ENCODE measurements at places on chromosomes 2 and 18.
A peak's percentile ranks its signal among the peaks of the same experiment; 100 is the strongest.

- no peak for DNase-seq
These were observed 51.8 kb upstream of the CDH20 start for GRCh38 chr18:61281431-61281830.

- DNase-seq: no peak
These were observed 240.3 kb downstream of the ZNF521 start for GRCh38 chr18:25111377-25112288.

- no peak for DNase-seq
These were observed 55.4 kb downstream of the CWC22 start for GRCh38 chr2:179951680-179952079.

DNA sequence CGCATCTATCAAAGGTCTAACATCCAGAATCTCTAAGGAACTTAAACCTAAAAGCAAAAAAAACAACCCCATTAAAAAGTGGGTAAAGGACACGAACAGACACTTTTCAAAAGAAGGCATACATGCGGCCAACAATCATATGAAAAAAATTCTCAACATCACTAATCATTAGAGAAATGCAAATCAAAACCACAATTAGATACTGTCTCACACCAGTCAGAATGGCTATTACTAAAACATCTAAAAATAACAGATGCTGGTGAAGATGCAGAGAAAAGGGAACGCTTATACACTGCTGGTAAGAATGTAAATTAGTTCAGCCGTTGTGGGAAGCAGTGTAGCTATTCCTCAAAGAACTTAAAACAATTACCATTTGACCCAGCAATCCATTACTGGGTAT, 38.0 kb downstream of the PPP3R1 start:
- no peak for DNase-seq

GRCh38 chr18:2135309-2135708, 436.0 kb downstream of the METTL4 start:
- no peak for DNase-seq

- no peak for DNase-seq
These were observed 51.1 kb upstream of the EPC2 start for GRCh38 chr2:148593421-148593820.

- DNase-seq: no peak
These were observed 21.5 kb downstream of the SH2D6 start for GRCh38 chr2:85439986-85440385.

GRCh38 chr2:235088496-235088921, 136.7 kb downstream of the SH3BP4 start:
- DNase-seq: no peak

DNA sequence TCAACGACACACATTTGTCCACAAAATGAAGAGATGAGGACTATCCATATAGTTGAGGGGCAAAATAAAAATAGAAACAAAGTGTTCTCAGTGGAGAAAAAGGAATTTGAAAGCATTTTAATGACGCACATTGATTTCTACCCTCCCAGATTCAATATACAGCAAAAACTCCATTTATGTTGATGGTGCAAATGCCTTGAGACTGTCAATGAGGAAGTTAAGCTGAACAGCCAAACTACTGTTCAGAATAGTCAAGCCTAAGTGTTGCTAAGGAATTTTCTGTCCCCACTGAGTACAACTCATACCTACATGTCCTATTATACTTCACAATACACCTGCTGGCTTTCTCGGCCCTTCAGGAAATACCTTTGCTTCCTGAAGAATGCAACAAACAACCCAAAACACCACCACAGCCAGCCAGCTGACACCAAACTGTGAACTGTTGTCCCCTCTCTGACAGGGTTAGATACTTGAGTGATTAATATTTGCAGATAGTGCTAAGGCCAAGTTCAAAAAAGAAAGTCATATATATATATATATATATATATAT, 27.8 kb upstream of the DARS1 start:
- peak; percentile 25 for DNase-seq

GRCh38 chr2:218398437-218399390, 954 bp upstream of the CTDSP1 start:
- DNase-seq: peak; percentile 69

DNA sequence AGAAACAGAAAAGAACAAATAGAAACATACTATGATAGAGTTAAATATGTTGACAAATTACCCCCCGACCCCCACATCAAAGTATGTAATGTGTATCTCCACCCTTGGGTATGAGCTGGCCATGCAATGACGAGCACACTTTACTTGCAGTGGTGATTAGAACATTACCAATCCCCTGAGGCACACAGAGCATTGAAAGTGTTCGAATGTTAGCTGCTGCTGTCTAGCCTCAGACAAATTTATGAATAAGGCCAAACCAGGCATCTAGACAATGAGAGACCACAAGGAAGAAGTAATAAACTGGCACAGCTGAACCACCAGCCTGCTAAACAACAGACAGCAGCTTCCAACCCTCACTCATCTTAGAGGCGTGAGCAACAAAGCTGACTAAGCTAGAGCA, 380.5 kb downstream of the DSEL start:
- DNase-seq: no peak

- no peak for DNase-seq
These were observed 4.1 kb upstream of the SLC4A5 start for GRCh38 chr2:74347303-74347702.

DNA sequence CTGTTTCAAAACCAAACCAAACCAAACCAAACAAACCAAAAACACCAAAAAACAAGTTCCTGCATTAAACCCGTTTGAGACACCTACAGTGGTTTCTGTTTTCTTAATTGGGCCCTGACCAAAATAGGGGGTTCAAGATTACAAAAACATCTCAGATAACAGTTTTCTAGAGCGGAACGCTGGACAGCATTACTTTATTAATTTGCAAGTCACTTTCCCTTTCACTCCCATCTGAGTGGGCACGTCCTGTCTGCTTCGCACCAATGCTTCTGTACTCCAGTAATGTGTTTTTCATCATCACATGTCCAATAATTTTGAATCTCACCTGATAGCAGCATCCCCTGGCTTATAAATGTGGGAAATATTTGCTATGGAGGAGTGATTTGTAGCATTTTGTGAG, 11.7 kb upstream of the MYO1B start:
- no peak for DNase-seq

DNA sequence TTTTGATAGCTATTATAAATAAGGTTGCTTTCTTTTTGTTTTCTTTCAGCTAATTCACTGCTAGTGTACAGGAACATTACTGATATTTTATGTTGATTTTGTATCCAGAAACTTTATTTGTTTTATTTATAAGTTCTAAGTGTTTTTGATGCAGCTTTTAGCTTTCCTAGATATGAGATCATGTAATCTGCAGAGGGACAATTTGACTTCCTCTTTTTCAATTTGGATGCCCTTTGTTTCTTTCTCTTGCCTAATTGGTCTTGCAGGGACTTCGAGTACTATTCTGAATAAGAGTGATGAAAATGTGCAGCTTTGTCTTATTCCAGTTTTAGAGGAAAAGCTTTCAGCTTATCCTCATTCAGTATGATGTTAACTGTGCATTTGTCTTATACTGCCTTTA, 643.4 kb upstream of the CDH2 start:
- no peak for DNase-seq

DNA sequence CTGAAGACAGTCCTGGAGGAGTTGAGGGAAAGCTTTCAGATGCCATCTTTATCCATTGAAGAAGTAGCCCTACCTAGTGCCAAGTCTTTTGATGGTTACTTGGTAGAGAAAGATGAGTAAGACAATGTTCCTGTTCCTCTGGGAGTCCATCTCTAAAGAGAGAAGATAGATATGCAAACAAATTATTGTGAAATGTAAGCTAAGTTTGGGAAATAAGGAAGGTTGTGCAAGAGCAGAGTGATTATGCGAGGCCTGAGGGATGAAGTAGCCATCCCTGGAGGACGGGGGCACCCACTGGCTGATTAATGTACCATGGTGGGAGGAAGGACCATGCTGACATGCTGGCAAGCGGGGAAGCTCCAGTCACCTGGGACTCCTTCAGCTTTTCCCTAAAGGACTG, 994 bp upstream of the DTNA start:
- DNase-seq: peak; percentile 87

GRCh38 chr2:117646099-117646498, 168.4 kb upstream of the DDX18 start:
- no peak for DNase-seq

GRCh38 chr2:28644760-28645159, 106.9 kb upstream of the PPP1CB start:
- no peak for DNase-seq

GRCh38 chr2:162301877-162302276, 16.6 kb downstream of the IFIH1 start:
- DNase-seq: no peak

- DNase-seq: no peak
These were observed at the start of gene HTR2B for GRCh38 chr2:231124838-231125568. HTR2B (minus strand) TSS chr2:231125042; CDS start chr2:231123764, 1,278 bp downstream.
